ENCODE measurements at places on chromosomes 7 and 10.

- no peak for DNase-seq
Observed at GRCh38 chr7:135681762-135682161, 19.4 kb downstream of the STMP1 start.

DNA sequence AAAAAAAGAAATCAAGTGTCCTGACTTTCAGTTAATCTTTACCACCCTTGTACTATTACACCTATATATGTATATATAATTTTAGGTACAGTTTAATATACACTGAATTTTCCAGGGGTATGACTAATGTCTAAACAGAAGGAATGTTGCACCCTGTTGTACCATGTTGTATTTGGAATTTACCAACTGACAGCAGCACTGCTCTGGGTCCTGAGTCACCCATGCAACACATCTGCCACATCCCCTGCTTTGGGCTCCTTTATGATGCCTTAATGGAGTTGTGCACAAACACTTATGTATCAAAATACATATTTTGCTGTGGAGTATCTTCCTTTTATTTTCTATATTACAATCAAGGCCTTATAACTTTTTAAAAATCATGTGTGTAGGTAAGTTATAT lies 21.2 kb downstream of the YAE1 start:
- no peak for DNase-seq

GRCh38 chr7:111364413-111364812 lies 197.9 kb downstream of the IMMP2L start:
- DNase-seq, result no peak

- DNase-seq, result no peak
Observed at GRCh38 chr7:150855476-150856302, 3.4 kb downstream of the AOC1 start.

DNA sequence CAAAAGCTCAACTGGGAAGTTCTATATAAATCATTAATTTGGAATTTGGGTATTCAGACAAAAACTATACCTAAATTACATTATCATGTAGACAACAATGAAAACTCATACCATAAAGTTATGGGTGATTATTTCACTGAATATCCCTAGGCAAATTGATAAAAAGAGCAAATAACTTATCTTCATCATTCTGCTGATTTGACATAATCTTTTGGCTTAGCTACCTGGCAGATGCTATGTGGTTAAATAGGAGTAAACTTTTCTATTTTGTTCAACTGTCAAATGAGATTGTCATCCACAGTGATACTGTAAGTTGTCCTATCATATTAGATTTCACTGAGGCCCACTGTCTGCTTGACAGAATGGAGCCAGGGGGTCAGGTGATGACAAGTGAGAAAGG lies 148.9 kb upstream of the FEZF1 start:
- DNase-seq, result no peak

DNA sequence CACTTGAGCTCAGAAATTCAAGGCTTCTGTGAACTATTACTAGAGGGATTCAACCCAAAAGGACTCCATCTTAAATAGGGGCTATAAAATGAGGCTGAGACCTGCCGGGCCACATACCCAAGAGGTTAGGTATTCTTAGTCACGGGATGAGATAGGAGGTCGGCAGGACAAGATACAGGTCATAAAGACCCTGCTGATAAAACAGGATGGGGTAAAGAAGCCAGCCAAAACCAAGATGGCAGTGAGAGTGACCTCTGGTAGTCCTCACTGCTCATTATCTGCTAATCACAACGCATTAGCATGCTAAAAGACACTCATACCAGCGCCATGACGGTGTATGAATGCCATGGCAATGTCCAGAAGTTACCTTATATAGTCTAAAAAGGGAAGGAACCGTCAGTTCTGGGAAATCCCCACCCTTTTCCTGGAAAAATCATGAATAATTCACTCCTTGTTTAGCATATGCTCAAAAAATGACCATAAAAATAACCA lies 101.2 kb upstream of the TRIM24 start:
- no peak for DNase-seq

DNA sequence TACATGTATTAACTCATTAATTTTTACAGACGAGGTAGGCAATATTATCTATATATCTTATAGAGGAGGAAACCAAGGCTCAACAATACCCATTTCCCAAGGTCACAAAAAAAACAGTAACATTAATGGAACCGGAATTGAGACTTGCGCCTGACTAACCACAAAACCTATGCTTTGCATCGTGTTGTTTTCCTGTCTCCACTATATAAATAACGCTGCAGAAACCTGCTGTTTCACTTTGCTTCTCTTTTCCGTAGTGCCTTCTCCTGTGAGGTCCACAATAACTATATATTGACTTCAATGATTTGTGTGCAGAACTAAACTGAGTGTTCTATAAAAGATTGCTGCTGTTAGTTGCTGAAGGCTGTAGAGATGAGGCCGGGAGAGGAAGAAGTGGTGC lies 97.7 kb upstream of the RPA3 start:
- no peak for DNase-seq

DNA sequence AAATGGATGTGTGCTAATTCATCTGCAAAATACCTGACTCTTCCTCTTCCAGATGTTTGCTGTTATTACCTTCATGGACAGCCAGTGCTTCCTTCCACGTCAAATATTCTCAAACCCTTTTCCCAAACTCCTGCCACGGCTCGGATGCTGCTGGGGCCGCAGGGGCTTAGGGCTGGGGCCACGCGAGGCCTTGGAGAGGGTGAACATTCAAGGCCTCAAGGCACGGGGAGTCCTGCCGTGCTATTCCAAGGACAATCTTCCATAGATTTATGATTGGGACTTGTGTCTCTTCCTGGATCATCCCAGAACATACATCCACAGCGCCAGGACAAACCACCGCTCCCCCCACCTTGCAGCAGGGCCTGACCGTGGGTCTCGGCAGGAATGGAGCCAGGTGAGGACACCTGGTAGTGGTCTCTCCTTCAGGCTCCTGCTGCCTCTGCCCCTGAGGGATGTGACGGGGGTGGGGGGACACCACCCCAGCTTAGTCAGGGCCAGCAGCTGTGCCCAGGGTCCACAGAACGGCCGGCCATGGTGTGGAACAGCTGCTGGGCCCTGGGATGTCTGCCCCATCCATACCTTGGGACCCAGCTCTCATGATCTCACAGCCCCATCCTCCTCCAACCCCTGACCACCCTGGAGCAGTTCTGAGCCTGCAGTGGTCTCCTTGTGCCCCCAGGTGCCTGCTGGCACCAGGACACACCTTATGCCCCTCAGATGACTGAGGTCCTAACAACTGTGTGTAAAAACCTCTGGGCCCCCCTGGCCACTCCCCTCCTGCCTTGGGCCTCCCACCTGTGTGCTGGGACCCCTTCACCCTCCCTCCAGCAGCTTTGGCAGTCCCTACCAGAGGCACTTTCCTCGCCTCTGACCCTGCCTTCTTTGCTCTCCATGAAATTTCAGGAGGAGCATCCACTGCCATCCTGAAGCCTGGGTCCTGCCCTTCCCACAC lies 16.7 kb downstream of the VIPR2 start:
- DNase-seq, result no peak

DNA sequence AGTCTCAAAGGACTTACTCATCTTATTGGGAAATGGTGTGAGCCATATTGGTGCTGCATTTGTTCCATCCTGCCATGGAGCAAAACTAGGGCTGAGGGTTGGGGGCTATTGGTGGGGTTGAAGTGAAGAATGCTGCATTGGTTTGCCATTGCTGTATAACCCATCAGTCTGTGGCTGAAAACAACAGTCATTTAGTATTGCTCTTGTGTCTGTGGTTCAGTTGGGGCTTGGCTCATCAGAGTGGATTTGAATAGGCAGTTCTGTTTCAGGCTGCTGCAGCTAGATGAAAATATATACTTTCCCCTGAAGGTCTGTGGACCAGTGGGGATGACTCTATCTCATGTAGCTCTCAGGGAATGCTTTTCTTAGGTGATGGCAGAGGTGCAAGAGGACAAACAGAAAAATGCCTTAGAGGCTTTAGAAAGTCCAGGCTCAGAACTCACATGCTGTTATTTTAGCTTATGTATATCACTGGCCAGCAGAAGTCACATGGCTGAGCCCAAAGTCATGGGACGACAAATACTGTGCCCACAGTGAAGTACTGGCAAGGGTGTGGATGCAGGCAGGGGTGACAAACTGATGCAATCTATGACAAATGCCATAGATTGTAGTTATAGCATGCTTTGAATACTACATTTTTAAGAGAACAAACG lies 15.2 kb upstream of the EXOC6 start:
- no peak for DNase-seq

DNA sequence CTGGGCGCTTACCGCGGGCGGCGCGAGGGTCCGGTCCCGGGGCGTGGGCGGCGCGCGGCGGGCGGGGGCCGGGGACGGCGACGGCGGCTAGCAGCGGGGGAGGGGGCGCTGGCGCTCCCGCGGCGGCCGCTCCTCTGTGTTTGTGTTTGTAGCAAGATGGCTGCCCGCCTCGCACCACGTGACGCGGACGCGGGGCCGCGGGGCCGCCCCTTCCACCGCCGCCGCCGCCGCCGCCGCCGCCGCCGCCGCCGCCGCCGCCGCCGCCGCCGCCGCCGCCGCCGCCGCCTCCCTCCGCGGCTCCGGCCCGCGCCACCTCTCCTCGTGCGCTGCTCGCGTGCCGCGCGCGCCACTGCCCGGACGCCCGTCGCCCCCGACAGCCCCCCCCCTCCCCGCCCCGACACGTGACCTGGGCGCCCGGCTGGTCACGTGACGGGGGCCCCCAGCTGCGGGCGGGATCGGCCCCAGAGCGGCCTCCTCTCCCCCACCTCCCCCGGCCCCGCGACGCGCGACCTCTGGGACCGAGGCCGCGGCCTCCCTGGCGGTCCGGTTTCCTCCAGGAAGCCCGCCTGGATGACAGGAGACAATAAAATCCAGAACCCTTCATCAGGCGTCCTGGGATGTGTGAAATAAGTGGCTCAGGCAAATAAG lies at the start of gene GIGYF1:
Gene GIGYF1, minus strand, starts transcription at position 153 of the 648 bp plus-strand sequence. CDS start 6,012 bp downstream, outside the sequence.
- DNase-seq, result peak; percentile 47

DNA sequence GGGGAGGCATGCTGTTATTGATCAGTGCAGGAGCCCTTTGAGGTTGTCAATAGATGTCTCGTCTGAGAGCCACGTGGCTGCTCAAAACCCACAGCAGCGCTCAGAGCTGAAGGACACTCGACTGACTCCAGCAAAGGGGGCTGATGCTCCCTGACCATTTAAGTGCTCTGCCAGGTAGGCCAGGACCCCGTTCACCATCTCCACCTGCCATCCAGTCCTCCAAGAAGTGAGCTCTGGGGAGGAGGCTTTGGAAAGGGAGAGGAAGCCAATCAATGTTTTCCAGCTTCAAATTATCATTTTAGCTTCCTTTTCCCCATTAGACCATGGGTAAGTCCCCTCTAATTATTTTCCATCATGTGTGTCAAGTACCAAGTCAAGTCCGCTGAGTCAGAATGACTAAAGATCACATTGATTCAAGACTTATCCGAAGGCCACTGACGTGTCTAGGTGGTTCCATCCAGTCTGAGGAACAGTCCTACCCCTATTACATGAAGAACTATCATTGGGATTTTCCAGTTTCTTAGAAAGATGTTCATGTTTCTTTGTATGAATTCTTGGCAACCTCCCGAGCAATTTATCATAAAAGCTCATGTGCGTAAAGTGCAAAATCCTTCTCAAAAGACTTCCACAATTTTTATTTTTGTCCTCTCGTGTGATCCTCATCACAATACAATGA lies 302.6 kb upstream of the LYZL1 start:
- DNase-seq, result no peak

DNA sequence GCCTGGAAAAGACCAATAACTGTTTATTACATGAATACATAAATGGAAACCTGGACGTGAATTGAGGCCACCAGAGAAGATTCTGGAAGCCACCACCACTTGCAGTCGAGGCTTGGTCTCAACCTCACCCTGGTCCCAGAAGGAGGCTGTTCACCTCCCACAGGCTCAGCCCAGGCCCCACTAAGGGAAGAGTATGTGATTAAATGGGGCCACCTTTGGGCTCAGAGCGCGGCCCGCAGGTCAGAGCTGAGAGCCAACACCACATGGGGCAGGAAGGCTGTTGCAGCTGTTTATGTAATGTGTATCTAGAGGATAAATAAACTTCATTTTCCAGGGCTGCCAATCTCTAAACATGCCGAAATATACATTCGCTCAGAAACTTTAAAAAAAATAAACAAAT lies 17.6 kb upstream of the FGFR2 start:
- DNase-seq, result no peak

DNA sequence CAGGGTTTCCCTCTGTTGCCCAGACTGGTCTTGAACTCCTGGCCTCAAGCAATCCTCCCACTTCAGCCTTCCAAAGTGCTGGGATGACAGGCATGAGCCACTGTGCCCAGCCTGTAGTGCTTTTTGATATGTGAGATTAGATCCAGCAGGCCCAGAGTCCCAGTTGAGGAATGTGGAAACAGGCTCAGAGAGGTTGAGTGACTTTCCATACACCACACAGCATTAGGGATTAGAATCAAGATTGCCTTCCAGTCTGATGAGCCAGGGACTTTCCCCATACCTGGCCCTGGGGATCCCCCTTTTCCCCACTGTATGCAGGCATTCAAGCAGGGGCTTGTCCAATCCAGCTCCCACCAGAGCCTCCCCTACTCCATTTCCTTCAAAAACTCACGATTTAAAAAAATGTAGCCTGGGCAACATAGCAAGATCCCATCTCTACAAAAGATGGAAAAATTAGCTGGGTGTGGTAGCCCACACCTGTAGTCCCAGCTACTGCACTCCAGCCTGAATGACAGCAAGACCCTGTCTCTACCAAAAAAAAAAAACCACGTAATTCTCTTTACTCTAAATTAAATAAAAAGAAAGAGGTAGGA lies 75.0 kb upstream of the GTF2I start:
- DNase-seq, result no peak

DNA sequence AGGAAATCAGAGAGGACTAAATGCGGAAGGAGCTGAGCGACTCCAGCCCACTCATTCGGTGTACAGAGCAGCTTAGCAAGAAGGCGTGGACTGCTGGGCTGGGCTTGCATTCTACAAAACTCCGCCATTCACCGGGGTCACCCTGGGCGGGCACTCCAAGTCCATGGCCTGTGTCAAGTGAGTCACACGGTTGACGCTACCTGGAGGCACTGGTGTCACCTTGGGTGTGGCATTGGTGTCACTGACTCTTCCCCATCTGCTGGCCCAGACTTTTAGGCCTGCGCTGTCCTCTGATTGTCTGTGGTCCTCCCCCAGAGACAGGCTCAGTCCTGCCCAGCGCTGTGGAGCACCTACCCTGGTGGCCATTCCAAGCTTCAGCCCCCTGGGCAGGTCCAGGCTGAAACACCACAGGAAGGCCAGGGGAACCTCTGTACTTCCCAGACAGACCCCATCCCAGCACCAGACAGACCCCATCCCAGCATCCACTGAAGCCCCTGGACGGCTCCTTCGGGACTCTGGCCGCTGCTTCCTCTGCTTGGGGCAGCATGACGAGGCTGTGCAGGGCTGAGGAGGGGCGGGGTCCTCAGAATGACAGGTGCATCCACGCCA lies 30.6 kb upstream of the CNPY1 start:
- DNase-seq, result no peak

GRCh38 chr7:5750031-5750653 lies 31.3 kb downstream of the RNF216 start:
- DNase-seq, result no peak

DNA sequence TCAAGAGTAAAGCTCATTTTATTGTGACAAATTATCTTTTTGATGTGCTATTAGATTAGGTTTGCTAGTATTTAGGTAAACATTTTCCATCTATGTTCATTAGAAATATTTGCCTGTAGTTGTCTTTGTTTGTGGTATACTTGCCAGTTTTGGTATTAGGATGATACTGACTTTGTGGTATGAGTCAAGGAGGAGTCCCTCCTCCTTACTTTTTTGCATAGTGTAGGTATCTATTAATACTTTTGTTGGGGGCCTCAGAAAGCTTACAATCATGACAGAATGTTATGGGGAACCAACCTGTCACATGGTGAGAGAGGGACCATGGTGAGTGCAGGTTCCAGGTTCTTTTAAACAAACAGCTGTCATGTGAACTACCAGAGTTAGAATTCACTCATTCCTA lies 102.1 kb downstream of the ZWINT start:
- DNase-seq, result no peak

Measured in stimulated activated CD8-positive, alpha-beta memory T cell treated with anti-CD3 and anti-CD28 coated beads, Interleukin-15, amount 100 ng/mL, for 24 hours (primary cell).